ENCODE measurements at places on chromosomes 7 and 10.

GRCh38 chr7:16742547-16742946 is 11.0 kb upstream of the TSPAN13 start:
- DNase-seq, result no peak

- no peak for DNase-seq
Observed at GRCh38 chr10:5234106-5234860, 37.6 kb downstream of the AKR1C4 start.

DNA sequence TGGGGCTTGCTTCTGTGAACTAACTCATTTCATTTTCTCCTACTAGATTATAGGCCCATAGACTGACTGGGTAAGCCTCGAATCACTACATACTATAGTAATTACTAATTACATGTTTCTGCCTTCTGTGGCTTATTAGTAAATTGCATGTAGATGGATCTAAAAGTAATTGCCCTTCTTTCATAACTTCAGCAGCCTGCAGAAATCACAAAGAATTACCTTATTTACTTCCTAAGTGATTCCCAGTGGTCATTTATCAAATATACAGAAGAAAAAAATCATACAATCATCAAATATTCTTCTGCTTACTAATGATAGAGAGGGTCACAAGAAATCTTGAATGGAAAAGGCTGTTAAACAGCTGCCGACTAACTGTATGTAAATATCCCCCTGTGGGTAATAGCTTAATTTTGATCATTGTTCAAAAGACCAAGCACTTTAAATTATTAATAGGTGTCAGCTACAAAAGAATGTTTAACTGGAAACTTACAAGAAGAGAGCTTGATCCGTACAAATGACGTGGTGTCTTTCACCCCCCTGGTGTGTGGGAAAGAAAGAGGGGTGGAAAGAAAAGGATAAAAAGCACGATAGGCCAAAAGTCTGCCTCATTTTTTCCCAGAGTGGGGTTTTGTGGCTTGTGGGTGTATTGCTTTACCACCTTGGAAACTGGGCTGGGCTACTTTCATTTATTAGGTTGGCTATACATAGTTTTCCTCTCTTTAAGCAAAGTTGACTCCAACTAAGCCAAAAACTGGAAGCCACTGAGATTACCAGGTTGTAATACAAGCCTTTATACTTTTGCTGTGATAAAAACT is 361.8 kb upstream of the ZMIZ1 start:
- no peak for DNase-seq

DNA sequence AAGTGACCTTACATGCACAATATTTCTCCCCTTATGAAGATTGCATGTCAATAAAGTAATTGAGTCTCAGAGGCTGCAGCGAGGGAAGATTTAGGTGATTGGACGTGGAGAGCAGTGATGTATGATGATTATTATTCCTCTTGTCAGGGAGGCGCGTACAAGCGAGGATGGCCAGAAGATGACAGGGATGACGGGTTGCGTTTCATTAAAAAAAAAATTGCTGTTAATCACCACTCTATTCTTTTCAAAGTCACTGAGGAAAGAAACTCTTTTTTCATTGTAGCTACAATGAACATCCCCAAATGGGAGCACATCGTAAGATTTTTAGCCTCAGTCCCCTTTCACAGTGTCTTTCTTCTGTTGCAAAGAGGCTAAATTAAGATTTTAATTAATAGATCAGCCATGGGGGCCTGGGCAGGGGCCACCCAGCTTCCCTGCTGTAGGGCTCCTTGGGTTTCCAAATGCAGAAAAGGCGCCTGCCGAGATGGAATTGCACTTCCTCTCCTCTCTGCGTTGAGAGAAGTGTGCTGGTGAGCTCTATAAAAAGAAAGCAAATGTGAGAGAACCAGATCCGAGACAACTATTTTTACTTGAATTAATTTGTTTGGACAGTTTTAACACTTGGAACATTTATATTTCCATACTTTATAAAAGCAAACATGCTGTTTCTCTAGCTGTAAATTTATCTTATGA is 998.1 kb downstream of the LRMDA start:
- DNase-seq, result no peak

DNA sequence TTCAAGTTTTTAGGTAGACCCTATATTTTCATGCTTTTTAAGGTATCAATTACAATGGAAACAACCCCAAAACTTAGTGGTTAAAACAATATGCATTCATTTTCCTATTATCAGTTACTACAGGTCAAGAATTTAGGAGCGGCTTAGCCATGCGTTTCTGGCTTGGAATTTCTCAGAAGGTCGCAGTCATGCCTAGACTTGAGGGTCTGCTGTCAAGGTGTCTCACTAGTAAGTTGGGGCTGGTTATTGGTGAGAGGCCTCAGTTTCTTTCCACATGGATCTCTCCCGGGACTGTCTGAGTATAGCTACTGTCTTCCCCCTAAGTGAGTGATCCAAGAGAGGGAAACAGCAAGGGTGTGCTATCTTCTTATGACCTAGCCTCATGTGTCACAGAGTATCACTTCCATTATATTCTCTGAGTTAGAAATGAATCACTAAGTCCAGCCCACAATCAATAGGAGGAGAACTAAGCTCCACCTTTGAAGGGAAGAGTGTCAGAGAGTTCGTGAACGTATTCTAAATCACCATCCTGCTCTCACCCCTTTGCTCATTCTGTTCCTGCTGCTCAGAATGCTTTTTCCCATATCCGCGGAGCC is 80.5 kb downstream of the RTKN2 start:
- DNase-seq, result no peak

GRCh38 chr7:70627461-70627860 is 504.5 kb upstream of the GALNT17 start:
- no peak for DNase-seq

Measured in HEK293T (cell line).